Ovary (tissue), 10 donors: ENCODE measurements at places on chromosomes 12 and 14. TPM values are rescaled to one million over a fixed set of nuclear protein-coding genes. Genes with fewer than 3 reads are reported as not detected.
A peak's percentile ranks its signal among the peaks of the same experiment; 100 is the strongest.

- no peaks in the 10 kb centered on the region for H3K4me1 ChIP-seq
- H3K36me3 ChIP-seq = no peaks in the 10 kb centered on the region
- no peak for DNase-seq
- no peak overlapping the region for H3K4me3 ChIP-seq
Observed at GRCh38 chr12:90543841-90544240, 411.1 kb downstream of the CCER1 start.

MANSC4 gene
- 0.32 TPM for total RNA-seq

GRCh38 chr12:96146747-96147146 is 47.4 kb upstream of the ELK3 start:
- no peak for DNase-seq
- H3K4me1 ChIP-seq = no peaks in the 10 kb centered on the region
- H3K27ac ChIP-seq = no peak overlapping the region
- H3K4me3 ChIP-seq = no peak overlapping the region

CLSTN3 gene
- 142 TPM for total RNA-seq

GRCh38 chr12:107884769-107885694 is 110.5 kb downstream of the ASCL4 start:
- H3K36me3 ChIP-seq = no peaks in the 10 kb centered on the region
- no peaks in the 10 kb centered on the region for H3K27me3 ChIP-seq
- H3K27ac ChIP-seq = no peak overlapping the region
- H3K4me1 ChIP-seq = no peaks in the 10 kb centered on the region
- no peak for DNase-seq

- H3K36me3 ChIP-seq = no peaks in the 10 kb centered on the region
- DNase-seq = no peak
- H3K4me1 ChIP-seq = no peaks in the 10 kb centered on the region
- no peak overlapping the region for H3K27ac ChIP-seq
- no peak overlapping the region for H3K4me3 ChIP-seq
Observed at GRCh38 chr12:89567691-89568239, 41.9 kb upstream of the POC1B start.

DNA sequence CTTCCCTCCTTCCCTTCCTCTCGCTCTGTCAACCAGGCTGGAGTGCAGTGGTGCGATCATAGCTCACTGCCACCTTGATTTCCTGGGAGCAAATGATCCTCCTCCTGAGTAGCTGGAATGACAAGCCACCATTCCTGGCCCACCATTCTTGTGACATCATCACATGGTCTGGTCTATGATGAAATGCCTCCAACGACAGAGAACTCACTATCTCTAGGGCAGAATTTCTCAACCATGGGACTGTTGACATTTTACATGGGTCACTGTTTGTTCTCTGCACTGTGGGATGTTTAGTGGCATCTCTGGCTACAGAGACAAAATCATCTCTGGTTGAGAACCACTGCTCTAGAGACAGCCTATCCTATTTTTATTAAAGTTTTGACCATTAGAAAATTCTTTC is 9.7 kb downstream of the VRK1 start:
- H3K4me1 ChIP-seq = no peaks in the 10 kb centered on the region
- H3K27me3 ChIP-seq = no peaks in the 10 kb centered on the region
- no peak for DNase-seq
- H3K4me3 ChIP-seq = no peak overlapping the region
- no peaks in the 10 kb centered on the region for H3K36me3 ChIP-seq

DIP2B gene
- 20.0 TPM for total RNA-seq

- H3K4me1 ChIP-seq = peaks cover 8% of the 10 kb centered on the region
- peak overlapping the region; percentile 19 for H3K27ac ChIP-seq
- H3K36me3 ChIP-seq = no peaks in the 10 kb centered on the region
- peak overlapping the region; percentile 50 for H3K4me3 ChIP-seq
- H3K27me3 ChIP-seq = no peaks in the 10 kb centered on the region
- no peak for DNase-seq
Observed at GRCh38 chr12:88578276-88579160, 1.8 kb downstream of the KITLG start.

NFE2 gene
- total RNA-seq = 0.37 TPM

OTX2 gene
- total RNA-seq = not detected

DNA sequence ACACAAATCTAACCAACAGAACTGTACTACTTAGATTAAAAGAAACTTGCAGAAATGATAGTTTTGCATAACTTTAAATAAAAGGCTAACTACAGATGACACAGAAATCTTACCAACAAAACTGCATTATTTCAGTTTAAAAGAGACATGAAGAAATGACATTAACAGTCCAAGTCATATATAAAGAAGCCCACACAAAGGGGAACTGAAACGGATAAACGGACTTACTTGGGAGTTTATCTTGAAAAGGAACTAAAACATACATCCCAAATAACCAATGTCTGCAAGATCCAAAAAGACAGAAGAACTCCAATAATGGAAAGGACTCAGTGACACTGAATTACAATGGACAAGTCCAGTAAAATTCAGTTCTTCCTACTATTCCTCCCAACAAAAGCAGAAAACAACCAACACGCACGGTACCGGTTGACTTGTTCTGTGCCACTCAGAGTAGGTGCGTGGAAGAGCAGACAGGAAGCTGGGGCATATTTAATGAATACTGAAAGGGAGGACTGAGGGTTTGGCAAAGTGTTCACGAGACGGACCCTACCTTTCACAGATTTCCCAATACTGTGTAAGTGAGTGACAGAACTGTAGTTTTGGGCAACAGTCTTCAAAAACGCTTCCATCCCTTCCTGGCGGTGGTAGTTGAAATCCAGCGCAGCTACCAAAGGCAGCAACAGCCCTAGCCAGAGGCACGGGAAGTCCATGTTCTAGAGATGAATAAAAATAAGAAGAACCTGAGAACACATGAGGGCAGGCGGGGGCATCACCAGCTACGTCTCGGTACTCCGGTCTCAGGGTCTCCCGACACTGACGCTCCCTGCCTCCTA is 627 bp downstream of the CPM start:
- H3K4me3 ChIP-seq = peak overlapping the region; percentile 58
- H3K36me3 ChIP-seq = no peaks in the 10 kb centered on the region
- no peak for DNase-seq
- no peaks in the 10 kb centered on the region for H3K27me3 ChIP-seq
